ENCODE measurements at places on chromosomes 3 and 15.

GRCh38 chr3:81952141-81952540, 190.7 kb upstream of the GBE1 start:
- DNase-seq = no peak

- no peak for DNase-seq
Observed at GRCh38 chr3:106403371-106404145, 534.7 kb upstream of the CBLB start.

DNA sequence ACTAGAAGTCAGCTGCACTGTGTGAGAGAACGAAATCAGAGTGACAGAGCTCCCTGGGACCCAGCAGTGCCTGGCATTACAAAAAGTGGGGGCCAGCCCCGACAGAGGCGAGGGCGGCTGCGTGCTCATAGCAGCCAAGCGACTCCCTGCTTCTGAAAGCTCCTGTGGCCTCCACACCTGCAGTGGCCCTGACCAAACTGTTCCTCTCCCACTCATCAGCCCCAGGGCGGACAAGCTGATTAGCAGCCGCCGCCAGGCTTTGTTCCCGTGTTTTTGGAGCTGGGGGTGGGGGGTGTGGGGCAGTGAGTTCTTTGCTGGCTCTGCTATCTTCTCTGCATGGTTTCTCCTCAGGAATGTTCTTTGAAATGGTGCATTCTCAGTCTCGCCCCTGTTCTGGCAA, 58.1 kb downstream of the DGKG start:
- no peak for DNase-seq

DNA sequence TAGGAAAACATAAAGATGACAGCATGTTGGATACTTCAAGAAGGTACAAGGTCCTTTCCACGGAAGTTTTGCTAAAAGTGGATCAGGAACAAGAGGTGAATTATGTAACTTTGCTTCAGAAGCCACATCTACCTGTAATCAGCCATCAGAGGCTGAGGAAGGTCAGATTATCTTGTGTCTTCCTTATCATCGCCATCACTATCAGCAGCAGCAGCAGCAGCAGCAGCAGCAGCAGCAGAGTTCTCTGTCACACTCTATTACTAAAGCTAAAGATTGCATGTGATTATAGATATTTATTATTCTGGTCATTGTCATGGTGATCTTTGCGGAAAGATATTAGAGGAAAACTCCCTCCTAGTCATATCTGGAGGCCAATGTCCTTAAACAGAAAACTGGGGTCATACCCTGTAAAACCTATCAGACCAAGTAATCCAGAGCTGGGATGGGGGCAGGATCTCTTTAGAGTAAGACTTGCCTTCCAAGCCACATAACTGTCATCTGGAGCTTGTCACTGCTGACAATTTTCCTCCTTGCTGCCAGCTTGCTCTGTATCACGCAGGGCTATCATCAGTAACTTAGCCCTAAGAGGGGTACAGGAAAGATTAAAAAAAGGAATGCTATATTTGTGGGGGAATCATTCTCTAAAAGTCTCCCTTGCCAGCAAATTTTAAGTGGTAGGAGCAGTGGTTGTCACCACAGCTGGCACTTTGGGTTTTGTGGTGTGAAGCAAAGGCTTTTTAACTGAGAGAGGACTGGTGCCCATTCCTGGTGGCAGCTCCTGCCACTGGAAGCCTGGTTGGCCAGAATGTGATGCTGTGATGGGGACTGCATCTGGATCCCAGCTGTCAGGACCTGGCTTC, 130.9 kb upstream of the RASGRP1 start:
- DNase-seq = no peak

- DNase-seq = no peak
Observed at GRCh38 chr15:44132057-44132456, 63.0 kb downstream of the FRMD5 start.

DNA sequence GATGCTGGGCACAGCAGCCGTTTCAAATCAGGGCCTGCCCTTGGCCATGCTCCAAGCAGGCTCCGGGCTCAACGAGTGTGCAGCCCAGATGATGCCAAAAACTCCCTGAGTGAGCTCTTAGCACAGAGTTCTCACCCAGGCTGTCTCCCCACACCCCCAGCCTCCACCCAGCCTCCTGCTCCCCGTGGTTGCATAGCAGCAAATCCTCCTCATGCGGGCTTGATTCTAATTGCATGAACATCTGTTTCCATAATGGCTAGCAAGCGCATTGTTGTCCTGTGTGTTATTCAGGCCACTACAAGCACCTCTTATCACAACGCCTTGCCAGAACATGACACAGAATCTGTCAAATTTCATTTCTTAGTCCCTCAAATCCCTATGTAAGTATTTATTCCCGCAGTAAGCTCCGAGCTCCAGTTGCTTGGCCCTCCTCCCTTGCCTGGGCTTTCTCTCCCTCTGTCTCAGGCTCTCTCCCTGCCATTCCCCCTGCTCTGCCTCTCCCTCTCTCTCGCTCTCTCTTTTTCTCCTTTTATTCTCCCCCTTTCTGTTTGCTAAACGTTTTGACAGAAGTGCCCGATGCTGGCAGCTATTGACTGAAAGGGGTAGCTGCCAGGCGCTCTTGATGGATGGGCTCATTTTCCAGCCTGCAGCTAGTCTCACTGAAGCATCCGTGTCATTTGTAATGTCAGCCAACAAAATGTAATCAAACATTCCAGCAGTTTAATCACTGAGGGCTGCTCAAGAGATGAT, 306.5 kb downstream of the IL20RB start:
- no peak for DNase-seq

DNA sequence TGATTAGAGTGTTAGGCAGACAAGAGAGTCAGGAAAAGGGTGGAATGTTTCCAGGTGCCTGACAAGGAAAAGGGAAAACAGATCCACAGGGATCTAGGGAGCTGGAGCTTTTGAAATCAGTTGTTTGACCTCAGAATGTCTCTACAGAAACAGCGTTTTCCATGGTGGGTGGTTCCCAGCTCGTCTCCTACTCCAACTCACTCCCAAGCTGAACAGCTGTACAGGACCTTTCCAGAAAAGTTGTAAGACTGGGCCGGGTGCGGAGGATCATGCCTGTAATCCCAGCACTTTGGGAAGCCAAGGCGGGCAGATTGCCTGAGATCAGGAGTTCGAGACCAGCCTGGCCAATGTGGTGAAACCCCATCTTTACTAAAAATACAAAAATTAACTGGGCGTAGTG, 55.7 kb upstream of the RYK start:
- no peak for DNase-seq

DNA sequence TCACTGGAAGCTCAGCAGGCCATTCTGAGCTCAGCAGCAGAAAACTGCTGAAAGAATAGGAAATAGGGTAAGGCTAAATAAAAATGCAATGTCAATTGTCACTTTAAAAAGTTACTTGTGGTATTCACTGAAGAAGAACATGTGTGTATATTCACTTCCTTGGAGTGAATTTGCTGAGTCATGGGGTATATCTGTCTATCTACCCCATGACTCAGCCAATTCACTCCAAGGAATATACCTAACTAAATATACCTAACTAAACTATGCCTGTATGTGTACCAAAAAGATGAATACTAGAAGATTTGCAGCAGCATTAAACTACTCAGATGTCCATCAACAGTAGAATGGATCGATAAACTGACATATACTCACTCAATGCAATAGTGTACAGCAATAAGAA, 69.5 kb upstream of the KCNAB1 start:
- no peak for DNase-seq

GRCh38 chr3:128385080-128385832, 81.4 kb downstream of the DNAJB8 start:
- DNase-seq = no peak

- DNase-seq = no peak
Observed at GRCh38 chr15:52642386-52643361, 36.5 kb downstream of the ATOSA start.

DNA sequence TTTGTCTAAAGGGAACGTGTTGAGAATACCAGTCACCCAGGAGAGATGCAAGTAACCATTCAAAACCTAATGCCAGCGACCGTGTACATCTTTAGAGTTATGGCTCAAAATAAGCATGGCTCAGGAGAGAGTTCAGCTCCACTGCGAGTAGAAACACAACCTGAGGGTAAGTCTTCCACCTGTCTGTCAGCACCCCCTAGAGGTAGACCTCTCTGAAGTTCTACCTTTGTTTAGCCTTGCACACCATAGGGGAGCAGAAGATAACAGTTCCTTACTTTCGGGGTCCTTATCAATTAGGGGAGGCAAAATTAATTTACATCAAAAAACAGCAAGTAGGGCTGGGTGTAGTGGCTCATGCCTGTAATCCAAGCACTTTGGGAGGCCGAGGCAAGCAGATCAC, 124.4 kb downstream of the HCN4 start:
- DNase-seq = no peak

DNA sequence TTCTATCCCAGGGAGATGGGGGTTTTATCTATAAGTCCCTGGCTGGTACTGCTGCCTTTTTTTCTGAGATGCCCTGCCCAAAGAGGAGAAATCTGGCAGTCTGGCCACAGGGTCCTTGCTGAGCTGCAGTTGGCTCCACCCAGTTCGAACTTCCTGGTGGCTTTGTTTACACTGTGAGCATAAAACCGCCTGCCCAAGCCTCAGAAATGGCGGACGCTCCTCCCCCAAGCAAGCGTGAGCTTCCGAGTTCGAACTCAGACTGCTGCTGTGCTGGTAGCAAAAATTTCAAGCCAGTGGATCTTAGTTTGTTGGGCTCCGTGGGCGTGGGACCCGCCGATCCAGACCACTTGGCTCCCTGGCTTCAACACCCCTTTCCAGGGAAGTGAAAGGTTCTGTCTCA, 126.8 kb upstream of the SUCLG2 start:
- no peak for DNase-seq

DNA sequence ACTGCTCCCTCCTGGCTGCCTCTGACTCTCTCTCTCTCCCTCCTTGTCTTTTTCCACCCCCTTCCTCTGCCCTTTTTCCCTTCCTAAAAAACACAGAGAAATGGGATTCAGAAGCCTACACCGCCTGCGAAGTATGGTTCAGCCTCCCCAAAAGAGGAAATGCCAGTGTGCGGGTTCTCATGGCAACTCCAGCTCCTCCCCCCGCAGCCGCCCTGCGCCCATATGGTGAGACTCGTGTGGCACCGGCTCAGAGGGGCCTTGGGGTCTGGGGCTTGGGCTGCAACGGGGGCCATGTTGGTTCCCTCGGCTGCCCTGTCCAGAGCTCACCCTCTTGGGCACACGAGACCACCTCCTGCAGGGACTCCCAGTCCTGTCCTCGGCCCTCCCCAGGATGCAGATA, 23.6 kb upstream of the LINGO1 start:
- no peak for DNase-seq

DNA sequence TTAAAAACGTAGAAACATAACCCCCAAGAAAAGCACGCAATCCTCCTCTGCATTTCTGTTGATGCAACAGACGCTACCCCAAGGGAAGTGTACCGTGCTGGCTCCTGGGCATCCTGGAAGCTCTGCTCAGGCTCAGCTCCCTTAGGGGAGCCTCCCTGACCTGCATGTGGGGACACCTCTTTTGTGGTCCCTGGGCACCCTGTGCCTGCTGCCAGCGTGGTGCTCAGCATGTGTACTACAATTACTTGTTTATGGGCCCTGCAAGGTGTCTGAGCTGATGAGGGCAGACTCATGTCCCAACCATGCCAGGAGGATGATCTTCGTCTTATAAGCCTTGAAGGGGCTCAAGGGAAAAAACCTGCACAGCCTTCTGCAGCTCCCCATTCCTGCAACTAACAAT, 18.3 kb downstream of the EHD4 start:
- DNase-seq = no peak

- DNase-seq = no peak
Observed at GRCh38 chr15:71934446-71934845, 124.1 kb downstream of the NR2E3 start.

GRCh38 chr3:11814663-11815062, 32.0 kb downstream of the TAMM41 start:
- DNase-seq = no peak

- no peak for DNase-seq
Observed at GRCh38 chr3:194876403-194877095, 190.9 kb downstream of the FAM43A start.

DNA sequence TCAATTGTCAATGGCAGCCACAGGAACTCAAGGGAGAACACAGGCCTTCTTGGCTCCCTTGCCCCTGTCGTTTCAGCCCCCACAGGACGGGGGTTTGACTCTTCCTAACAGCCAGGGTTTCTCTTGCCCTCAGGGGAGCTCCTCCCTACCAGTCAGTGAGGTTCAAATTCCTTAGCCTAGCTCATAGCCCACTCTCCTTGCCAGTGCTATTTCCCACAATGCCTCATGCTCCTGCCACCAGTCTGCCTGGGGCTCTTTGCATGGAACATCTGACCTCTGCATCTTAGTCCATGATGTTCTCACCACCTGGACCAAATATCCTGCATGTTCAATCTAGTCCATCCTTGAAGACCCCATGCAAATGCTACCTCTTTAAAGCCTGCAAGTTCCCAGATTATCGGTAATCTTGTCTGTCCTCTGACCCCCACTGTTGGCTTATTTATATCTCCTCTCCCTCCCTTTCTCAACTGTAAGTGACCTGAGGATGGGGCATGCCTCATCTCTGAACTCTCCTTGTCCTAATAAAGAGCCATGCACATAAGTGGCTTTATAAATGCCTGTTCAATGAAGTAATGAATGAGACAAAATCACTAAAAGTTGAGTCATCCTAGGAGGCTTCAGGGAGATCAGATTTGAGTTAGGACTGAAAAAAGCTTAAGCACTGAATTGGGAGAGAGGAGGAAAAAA, 78.0 kb downstream of the MYO1E start:
- DNase-seq = no peak

- DNase-seq = no peak
Observed at GRCh38 chr15:38612159-38612863, 47.7 kb upstream of the RASGRP1 start.

DNA sequence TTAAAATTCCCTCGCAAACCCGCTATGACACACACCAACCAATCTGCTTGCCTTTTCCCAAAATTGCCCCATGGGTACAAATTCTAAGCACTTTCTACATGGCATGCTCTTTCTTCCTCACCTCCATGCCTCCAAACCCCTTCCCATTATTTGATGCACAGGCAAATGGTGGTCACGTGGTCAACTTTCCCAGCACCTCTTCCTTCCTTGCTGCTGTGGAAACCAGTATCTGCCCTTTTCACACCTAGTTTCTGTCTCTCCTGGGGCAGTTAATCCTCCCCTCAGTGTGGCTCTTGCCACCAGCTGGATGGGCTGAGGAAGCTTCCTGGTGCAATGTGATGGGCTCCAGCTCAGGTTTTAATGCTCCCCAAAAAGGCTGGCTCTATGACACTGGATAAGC, 38.4 kb upstream of the ST8SIA2 start:
- DNase-seq = no peak

DNA sequence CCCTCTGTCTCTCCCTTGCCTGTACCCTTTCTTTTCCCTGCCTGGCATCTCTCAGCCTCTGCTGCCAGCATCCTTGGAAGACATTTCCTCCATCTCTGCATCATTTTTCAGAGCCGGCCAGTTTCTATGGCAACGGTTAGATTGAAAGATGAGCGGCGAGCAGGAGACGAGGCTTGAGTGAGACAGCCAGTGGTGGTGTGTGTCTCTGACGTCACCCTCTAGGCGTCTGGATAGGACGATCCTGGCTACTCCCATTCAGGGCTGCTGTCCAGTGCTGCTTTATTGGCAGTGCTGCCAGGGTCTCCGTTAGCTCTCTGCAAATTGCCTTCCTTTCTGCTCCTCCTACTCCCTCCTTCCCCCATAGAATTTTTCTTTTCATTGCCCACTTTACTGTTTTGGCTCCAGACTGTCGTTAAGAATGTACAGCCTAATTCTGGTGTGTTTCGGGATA, 57.9 kb downstream of the TRAK1 start:
- DNase-seq = no peak
